Activated CD8-positive, alpha-beta memory T cell treated with anti-CD3 and anti-CD28 coated beads for 1 hour (primary cell): ENCODE measurements at places on chromosomes 6 and 20.

DNA sequence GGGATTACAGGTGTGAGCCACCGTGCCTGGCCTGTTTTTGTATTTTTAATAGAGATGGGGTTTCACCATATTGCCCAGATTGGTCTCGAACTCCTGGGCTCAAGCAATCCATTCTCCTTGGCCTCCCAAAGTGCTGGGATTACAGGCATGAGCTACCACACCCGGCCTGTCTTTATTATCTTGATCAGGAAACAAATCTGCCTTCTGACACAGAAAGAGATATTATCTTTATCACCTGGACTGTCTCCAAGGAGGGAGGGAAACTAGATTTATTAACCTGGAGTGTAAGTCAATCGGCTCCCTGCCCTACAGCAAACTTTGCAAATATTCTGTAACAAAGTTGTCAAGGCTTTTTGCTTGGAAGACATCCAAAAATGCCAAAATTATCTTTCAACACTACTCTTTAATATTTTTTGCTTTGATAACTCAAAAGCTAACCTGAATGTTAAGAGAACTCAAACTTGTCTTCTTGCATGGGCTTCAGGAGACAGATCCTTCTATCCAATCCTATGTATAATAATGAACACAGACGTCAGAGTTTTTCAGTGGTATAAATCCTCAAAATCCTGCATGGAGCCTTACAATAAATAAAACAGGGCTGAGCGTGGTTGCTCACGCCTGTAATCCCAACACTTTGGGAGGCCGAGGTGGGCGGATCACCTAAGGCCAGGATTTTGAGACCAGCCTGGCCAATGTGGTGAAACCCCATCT, 85.0 kb upstream of the LOC128125822 start:
- DNase-seq = no peak

DNA sequence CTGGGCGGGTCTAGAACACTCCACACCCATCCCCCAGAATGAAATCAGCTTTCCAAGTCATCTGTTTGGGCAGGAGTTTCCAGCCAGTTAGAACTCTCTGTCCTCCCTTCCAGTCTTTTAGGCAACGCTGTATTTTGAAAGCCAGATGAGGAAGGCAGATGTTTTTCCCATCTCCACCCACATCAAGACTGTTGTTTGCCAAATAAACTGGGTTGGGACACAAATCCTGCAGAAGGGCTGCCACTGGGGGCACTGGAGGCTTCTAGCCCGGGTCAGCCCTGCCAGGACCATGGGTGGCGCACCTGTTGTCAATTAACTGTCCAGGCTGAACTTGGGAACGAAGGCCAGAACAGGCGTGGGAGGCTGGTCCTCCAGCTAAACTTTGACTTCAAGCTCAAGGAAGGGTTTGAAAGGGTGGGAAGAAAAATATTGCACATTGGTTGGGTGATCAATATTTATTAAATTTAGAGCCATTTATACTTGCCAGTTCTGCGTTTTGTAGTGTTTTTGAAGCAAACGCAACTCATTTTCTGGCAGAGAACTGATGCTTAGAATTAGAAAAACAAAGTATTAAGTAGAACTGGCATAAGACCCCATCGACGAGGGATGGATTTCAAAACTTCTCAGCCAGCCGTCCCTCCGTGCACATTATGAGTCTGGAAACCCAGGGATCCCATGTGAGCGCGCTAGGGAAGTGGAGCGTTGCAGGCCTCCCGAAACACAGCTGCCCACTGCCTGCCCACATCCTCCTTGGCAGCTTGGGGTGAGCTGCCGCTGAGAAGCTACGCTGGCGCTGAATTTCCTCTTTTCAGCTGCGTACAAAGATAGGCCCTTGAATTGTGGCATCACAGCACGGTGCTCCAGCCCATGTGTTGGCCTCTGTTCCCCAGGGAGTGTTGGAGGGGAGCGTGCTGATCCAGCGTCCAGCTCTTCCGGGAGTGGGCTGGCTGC, 297.4 kb downstream of the QKI start:
- DNase-seq = no peak

GRCh38 chr6:89079511-89080234, 878 bp upstream of the PNRC1 start:
- peak; percentile 40 for DNase-seq

GRCh38 chr6:131979515-131980337, 28.6 kb upstream of the CCN2 start:
- DNase-seq = no peak

GRCh38 chr6:31203345-31203979, 33.0 kb upstream of the POU5F1 start:
- DNase-seq = no peak

DNA sequence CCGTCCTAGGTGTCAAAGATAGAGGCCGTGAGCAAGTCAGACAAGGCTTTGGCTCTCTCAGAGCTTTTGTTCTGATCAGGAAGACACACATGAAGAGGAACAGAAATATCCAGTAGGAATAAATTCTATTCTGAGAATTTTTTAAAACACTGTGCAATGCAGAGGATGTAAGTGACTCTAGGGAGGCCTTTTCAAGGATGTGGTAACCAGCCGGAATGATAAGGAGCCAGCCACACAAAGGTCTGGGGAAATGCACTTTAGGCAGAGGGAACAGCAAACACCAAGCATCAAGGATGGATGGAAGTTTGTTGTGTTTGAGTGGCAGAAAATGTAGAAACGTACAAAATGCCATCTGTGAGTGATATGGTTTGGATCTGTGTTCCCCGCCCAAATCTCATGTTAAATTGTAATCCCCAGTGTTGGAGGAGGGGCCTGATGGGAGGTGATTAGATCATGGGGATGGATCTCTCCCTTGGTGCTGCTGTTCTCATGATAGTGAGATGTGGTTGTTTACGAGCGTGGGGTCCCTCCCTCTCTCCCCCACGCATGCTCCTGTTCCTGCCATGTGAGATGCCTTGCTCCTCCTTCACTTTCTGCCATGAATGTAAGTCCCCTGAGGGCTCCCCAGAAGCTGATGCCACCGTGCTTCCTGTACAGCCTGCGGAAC, 93.6 kb upstream of the CDYL start:
- DNase-seq = no peak

DNA sequence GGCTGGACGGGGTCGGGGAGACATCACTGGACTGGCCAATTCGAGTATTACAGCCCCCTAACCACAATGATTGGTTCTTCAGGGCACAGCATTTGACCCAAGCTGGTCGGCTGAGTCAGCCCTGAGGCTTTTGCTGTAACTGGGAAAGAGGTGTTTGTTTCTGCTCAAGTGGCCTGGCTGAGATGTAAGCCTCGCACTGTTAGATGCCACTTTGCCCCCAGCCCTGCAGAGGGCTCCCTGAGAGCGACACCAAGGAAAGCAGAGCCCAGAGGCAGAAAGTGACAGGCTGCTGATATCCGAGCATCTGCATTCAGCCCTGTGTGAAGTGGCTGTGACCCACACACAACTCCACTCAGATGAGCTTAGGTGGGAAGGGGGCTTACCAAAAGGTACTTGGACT, 19.4 kb downstream of the ERGIC3 start:
- no peak for DNase-seq
